Bladder microvascular endothelial cell (primary cell): ENCODE measurements at places on chromosomes 3 and 15. TPM values are rescaled to one million over a fixed set of nuclear protein-coding genes. Genes with fewer than 3 reads are reported as not detected.

INKA1 gene
- 15.4 and 38.2 TPM in 2 replicates for total RNA-seq

ITIH1 gene
- total RNA-seq, result 0.16 TPM in 1 of 2 replicates, not detected in the other

NR2F2 gene
- 5.8 and 23.0 TPM in 2 replicates for total RNA-seq

PEAK1 gene
- 32.1 and 122 TPM in 2 replicates for total RNA-seq

ALG1L2 gene
- total RNA-seq, result 0.49 TPM in 1 of 2 replicates, not detected in the other

AP3B2 gene
- total RNA-seq, result not detected in 2 replicates

SLC12A1 gene
- not detected in 2 replicates for total RNA-seq
